PC-3 (cell line): ENCODE measurements at places on chromosomes 5 and 9. TPM values are rescaled to one million over a fixed set of nuclear protein-coding genes. Genes with fewer than 3 reads are reported as not detected.

- H3K27ac ChIP-seq = no peak overlapping the region
- H3K4me3 ChIP-seq = no peak overlapping the region
- H3K36me3 ChIP-seq = no peaks in the 10 kb centered on the region
- peaks cover 4% of the 10 kb centered on the region for H3K4me1 ChIP-seq
- peak; percentile 24 for DNase-seq
- peaks cover 7% of the 10 kb centered on the region; the same call in 1 of the 2 replicates for H3K27me3 ChIP-seq
Measured at GRCh38 chr5:14944996-14945395, 73.4 kb upstream of the ANKH start.

- no peak overlapping the region for H3K27ac ChIP-seq
- H3K36me3 ChIP-seq = no peaks in the 10 kb centered on the region
- DNase-seq = no peak
- no peaks in the 10 kb centered on the region for H3K27me3 ChIP-seq
- no peaks in the 10 kb centered on the region for H3K4me1 ChIP-seq
Measured at GRCh38 chr9:103041961-103042360, 46.8 kb downstream of the CYLC2 start.

DNA sequence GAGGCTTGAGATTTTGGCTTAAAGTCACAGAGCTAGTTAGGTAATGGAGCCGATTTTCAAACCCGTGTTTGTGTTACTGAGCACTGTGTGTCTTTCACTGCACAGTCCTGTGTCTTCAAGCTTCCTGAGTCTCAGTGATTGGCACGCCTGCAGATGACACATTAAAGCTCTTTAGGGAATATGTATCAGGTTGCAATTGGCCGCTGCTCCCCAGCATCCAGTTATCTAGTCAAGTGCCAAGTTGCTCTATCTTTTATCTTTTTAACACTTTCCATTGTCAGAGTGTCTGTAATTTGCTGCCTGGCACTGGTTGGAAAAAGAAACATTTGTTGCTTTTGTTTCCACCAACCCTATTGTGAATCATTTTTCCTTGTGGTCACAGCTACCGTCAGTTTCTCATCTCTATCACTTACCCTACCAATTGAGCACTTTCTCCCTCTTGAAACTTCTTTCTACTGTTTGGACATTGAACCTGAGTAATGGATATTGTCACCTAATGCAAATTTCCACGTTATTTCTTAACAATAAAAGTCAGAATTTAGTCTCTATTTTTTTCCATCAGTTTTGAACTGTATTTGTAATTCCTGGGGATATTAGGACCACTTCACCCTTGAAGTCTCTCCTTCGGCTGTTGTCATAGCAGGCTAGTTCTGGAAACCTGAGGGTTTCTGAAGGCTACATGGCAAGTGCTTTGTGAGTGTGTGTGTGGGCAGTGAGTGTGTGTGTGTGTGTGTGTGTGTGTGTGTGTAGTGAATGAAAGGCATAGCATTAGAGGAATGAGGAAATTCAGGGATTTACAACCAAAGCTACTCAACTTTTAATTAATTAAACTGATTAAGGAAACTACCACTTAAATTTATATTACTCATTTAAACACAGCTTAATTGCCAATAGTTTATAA lies 274.3 kb downstream of the ISL1 start:
- no peak overlapping the region for H3K27ac ChIP-seq
- H3K36me3 ChIP-seq = no peaks in the 10 kb centered on the region
- no peak overlapping the region for H3K4me3 ChIP-seq
- peak; percentile 29 for DNase-seq
- peaks cover 17% of the 10 kb centered on the region for H3K4me1 ChIP-seq

- H3K4me1 ChIP-seq = no peaks in the 10 kb centered on the region
- H3K27ac ChIP-seq = no peak overlapping the region
- DNase-seq = no peak
- no peak overlapping the region for H3K4me3 ChIP-seq
- H3K36me3 ChIP-seq = no peaks in the 10 kb centered on the region
Measured at GRCh38 chr5:58628626-58629025, 45.8 kb downstream of the RAB3C start.

- peak overlapping the region; percentile 23; the same call in 1 of the 2 replicates for H3K4me3 ChIP-seq
- peak overlapping the region; percentile 55 for H3K27ac ChIP-seq
- DNase-seq = peak; percentile 40
- peaks cover 20% of the 10 kb centered on the region for H3K4me1 ChIP-seq
Measured at GRCh38 chr5:72451741-72452505, 55.3 kb downstream of the ZNF366 start.

DNA sequence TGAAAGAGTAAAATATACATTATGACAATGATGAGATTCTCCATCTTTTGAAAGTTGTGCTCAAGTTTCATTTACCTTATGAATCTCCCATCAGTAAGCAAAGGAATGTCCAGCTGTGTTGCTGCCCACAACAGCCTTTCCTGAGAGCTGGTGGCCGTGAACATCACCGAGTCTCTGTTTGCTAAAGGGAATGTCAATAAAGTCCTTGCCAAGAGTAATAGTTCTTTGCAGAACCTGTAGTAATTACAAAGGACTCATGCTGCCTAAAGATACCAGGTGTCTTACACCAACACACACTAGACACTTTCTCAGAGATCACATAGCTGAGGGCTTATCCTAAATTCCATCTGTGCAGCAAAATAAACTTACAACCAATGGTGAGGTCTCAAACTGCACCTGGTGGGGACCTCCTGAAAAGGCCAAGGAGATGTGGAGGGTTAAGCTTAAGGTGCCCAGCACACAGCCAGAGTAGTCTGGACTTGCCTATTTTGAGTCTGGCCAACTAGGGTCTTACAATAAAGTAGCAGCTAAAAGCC lies 111.1 kb upstream of the DAPK1 start:
- H3K36me3 ChIP-seq = no peaks in the 10 kb centered on the region
- H3K27me3 ChIP-seq = no peaks in the 10 kb centered on the region
- no peak for DNase-seq

GRCh38 chr5:143128412-143129071 lies 274.9 kb downstream of the NR3C1 start:
- H3K4me3 ChIP-seq = no peak overlapping the region
- no peak for DNase-seq
- no peaks in the 10 kb centered on the region for H3K27me3 ChIP-seq
- H3K36me3 ChIP-seq = no peaks in the 10 kb centered on the region
- H3K27ac ChIP-seq = no peak overlapping the region

GRCh38 chr5:93151896-93152295 lies 429.1 kb downstream of the NR2F1-AS1 start:
- no peaks in the 10 kb centered on the region for H3K36me3 ChIP-seq
- H3K4me1 ChIP-seq = peaks cover 29% of the 10 kb centered on the region
- peak overlapping the region; percentile 70 for H3K27ac ChIP-seq
- no peak for DNase-seq
- no peak overlapping the region for H3K4me3 ChIP-seq

GRCh38 chr5:31664566-31664965 lies 25.6 kb downstream of the PDZD2 start:
- no peaks in the 10 kb centered on the region for H3K36me3 ChIP-seq
- no peak overlapping the region for H3K27ac ChIP-seq
- no peak overlapping the region for H3K4me3 ChIP-seq
- H3K4me1 ChIP-seq = peaks cover 5% of the 10 kb centered on the region; the same call in 1 of the 2 replicates
- DNase-seq = peak; percentile 59

DNA sequence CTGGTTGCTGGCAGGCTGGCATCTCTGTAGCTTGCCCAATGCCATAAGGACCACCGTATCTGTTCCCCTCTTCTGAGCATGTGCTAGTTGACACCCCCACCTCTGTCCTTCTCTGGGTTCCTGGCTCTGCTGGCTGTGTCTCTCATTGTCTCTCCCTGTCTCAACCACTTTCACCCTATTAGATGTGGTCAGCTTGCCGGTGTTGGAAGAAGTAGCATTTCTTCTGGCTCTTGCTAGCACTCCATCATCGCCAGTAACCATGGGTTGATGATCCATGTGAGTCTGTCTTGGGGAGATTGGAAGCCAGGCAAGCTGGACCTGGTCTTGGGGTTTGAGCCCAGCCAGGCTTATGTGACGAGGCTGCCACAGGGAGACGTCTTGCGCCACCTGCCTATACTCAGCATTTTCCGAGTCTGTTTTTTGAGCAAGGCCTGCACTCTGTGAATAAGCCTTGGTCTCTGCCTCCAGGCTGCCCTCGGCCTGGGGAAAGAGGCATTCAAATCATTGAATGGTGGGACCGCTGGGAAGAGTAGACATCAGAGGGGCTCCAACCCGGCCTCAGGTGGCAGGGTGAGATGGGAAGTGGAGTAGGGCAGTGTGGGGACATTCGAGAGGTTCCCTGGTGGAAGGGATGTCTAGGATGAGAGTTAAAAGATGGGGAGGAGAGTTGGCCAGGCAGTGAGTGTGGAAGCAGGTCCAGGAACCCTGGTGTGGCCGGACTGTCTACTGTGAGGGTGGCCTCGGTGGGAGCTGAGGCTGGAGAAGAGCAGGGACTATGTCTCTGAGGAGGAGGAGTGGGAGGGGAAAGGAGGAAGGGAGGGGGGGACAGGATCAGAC lies 74.3 kb downstream of the ZNF618 start:
- no peak overlapping the region for H3K27ac ChIP-seq
- H3K4me1 ChIP-seq = peaks cover 6% of the 10 kb centered on the region; the same call in 1 of the 2 replicates
- no peak for DNase-seq
- H3K36me3 ChIP-seq = no peaks in the 10 kb centered on the region
- H3K4me3 ChIP-seq = no peak overlapping the region
- H3K27me3 ChIP-seq = no peaks in the 10 kb centered on the region

- no peak overlapping the region for H3K27ac ChIP-seq
- H3K36me3 ChIP-seq = no peaks in the 10 kb centered on the region
- no peak overlapping the region for H3K4me3 ChIP-seq
- H3K27me3 ChIP-seq = no peaks in the 10 kb centered on the region
Measured at GRCh38 chr5:107499237-107499636, 171.5 kb downstream of the EFNA5 start.

GRCh38 chr5:69105996-69106906 lies 12.4 kb downstream of the SLC30A5 start:
- H3K27me3 ChIP-seq = no peaks in the 10 kb centered on the region
- H3K36me3 ChIP-seq = peaks cover 17% of the 10 kb centered on the region
- DNase-seq = no peak
- no peak overlapping the region for H3K4me3 ChIP-seq
- no peaks in the 10 kb centered on the region for H3K4me1 ChIP-seq

GRCh38 chr5:137486707-137487106 lies 12.4 kb downstream of the SPOCK1 start:
- no peak overlapping the region for H3K4me3 ChIP-seq
- peaks cover 25% of the 10 kb centered on the region for H3K4me1 ChIP-seq
- no peaks in the 10 kb centered on the region for H3K27me3 ChIP-seq

- H3K4me1 ChIP-seq = peaks cover 5% of the 10 kb centered on the region; the same call in 1 of the 2 replicates
- peak overlapping the region; percentile 15; the same call in 1 of the 2 replicates for H3K4me3 ChIP-seq
- no peaks in the 10 kb centered on the region for H3K27me3 ChIP-seq
- H3K27ac ChIP-seq = no peak overlapping the region
- H3K36me3 ChIP-seq = peaks cover 5% of the 10 kb centered on the region; the same call in 1 of the 2 replicates
Measured at GRCh38 chr5:115297031-115297430, 577 bp upstream of the CCDC112 start.

DNA sequence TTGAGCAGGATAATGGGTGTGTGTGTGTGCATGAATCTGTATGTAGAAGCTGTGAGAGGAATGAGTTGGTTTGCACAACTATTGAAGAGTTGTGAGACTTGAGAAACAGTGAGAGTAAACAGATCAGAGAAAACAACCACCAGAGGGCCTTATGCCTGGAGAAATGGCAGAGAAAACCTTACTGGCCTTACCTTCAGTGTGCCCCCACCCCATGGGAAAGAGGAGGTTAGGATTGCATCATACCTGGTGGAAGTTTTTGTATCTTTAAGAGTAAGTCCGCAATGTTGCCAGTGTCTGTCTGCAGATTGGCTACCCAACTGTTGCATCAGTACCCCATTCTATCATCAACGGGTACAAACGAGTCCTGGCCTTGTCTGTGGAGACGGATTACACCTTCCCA lies 1909.4 kb upstream of the WWC1 start:
- H3K27ac ChIP-seq = no peak overlapping the region
- H3K27me3 ChIP-seq = no peaks in the 10 kb centered on the region
- no peak for DNase-seq
- H3K4me1 ChIP-seq = no peaks in the 10 kb centered on the region
- H3K4me3 ChIP-seq = no peak overlapping the region
- H3K36me3 ChIP-seq = no peaks in the 10 kb centered on the region

DNA sequence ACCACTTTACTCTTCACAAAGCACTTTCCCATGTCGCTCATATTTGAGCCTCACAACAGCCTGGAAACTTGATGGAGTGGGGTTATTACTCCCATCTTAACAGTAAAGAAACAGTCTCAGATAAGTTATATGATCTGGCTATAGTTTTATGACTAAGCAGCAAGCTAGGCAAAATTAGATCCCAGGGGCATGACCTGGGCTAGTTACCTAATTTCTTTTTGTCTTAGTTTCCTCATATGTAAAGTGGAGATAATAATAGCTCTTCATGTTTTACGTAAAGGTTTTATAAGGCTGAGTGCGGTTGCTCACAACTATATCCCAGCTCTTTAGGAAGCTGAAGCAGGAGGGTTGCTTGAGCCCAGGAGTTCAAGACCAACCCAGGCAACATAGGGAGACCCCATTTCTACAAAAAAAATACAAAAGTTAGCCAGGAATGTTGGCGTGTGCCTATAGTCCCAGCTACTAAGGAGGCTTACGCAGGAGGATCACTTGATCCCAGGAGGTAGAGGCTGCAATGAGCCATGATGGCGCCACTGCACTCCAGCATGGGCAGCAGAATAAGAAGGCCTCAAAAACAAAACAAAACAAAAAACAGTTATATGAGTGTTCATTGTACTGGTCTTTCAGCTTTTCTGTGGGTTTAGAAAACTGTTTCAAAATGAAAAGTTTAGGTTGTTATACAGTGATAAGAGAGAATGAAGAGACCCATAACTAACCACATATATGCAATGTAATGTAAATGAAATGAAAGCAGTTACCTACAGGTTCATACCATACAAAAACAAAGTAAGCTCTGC lies 6.5 kb upstream of the PLIN2 start:
- no peaks in the 10 kb centered on the region for H3K36me3 ChIP-seq
- H3K4me3 ChIP-seq = no peak overlapping the region
- DNase-seq = no peak
- no peak overlapping the region for H3K27ac ChIP-seq
- H3K4me1 ChIP-seq = peaks cover 18% of the 10 kb centered on the region
- no peaks in the 10 kb centered on the region for H3K27me3 ChIP-seq

GRCh38 chr5:83340511-83340918 lies 131.0 kb upstream of the VCAN start:
- no peak overlapping the region for H3K4me3 ChIP-seq
- H3K27me3 ChIP-seq = no peaks in the 10 kb centered on the region
- H3K36me3 ChIP-seq = no peaks in the 10 kb centered on the region
- H3K4me1 ChIP-seq = no peaks in the 10 kb centered on the region
- DNase-seq = no peak

DNA sequence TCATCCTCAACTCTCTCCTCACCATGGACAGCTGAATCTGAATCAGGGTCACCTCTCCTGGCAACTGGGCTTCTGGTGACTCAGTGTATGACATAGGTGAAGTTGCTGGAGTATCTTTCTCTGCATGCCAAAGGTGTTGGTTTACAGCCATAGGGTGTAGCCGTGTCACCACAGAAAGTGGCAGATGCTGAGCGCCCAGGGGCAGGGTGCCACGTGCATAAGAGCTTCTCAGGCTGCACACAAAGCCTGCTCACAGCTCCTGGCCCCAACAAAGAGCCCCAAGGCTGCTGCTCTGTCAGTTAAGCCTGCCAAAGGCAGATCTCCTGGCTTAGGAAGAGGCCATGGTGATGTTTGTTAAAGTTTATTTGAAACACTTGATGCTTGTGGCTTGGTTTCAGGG lies 297.7 kb upstream of the WWC1 start:
- H3K4me3 ChIP-seq = no peak overlapping the region
- H3K36me3 ChIP-seq = no peaks in the 10 kb centered on the region
- peaks cover 56% of the 10 kb centered on the region for H3K27me3 ChIP-seq
- no peaks in the 10 kb centered on the region for H3K4me1 ChIP-seq

Gene IL9
- total RNA-seq = not detected in 2 replicates

Gene STKLD1
- total RNA-seq = 0.52 and 4.1 TPM in 2 replicates

Gene SETD9
- total RNA-seq = 4.5 and 6.0 TPM in 2 replicates

Gene GCNT4
- under 0.01 and 0.06 TPM in 2 replicates for total RNA-seq

Gene AIF1L
- 23.7 and 27.0 TPM in 2 replicates for total RNA-seq

Gene MTMR12
- total RNA-seq = 14.5 and 16.0 TPM in 2 replicates

Gene COL5A1
- 10.6 and 15.4 TPM in 2 replicates for total RNA-seq

Gene IFNA21
- not detected in 2 replicates for total RNA-seq

Gene OTULINL
- 46.4 and 54.6 TPM in 2 replicates for total RNA-seq
